ENCODE measurements at places on chromosomes 12 and 14.

- no peak for DNase-seq
Observed at GRCh38 chr14:59768855-59769375, 101.7 kb downstream of the RTN1 start.

DNA sequence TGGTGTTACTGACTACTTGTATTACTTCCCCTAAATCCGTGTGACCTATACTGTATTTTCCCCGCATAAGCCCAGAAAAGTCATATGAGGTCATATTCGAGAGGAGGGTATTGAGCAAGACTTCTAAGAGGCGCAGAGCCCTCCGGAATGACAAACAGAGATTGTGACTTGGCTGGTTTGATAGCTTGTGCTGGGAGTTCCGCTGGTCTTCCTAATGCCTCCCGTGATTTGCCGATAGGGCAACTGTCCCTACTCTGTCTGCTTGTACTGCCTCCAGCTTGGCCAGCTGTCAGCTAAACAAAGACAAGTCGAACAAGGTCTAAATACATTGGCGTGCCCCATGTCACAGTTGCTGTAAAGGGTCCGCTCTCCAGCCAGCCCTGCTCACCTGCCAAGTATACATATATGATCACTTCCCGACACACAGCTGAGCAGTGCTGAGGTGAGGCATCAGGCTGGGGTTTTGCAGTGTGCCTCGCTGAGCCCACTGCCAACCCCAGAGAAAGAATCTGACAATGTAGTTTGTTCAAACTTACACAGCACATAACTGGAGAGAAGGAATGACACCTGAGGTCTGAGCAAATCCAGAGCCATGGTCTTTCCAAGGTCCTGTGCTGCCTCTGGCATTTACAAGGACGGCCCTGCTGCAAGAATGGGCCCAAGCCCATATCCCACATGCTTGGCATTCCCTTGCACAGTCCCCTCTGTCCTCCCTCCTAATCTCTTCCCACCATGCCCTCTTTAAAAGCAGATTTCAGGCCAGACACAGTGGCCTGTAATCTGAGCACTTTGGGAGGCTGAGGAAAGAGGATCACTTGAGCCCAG is 23.7 kb downstream of the LGMN start:
- no peak for DNase-seq

- no peak for DNase-seq
Observed at GRCh38 chr12:99334285-99335056, 313.1 kb upstream of the GARIN6 start.

GRCh38 chr14:100677554-100678468 is 48.9 kb upstream of the DLK1 start:
- DNase-seq, result peak; percentile 94

- no peak for DNase-seq
Observed at GRCh38 chr12:119942386-119942785, 46.6 kb upstream of the BICDL1 start.

GRCh38 chr14:81260732-81261131 is 40.0 kb upstream of the GTF2A1 start:
- no peak for DNase-seq

GRCh38 chr14:69667938-69668335 is 56.5 kb downstream of the SUSD6 start:
- DNase-seq, result no peak

DNA sequence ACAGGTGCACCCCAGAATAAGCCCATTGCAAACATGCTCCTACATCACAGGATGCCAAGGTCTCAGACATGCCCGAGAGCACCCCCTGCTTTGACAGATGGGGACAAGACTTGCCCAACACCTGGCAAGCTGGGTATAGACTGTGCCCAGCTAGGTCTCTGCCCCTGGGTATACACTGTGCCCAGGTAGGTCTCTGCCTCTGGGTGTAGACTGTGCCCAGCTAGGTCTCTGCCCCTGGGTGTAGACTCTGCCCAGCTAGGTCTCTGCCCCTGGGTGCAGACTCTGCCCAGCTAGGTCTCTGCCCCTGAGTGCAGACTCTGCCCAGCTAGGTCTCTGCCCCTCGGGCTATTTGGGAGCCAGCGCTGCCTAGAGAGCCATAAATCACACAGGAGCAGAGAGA is 85.9 kb downstream of the CCDC88C start:
- no peak for DNase-seq

- no peak for DNase-seq
Observed at GRCh38 chr12:13270817-13271216, 74.3 kb downstream of the EMP1 start.

DNA sequence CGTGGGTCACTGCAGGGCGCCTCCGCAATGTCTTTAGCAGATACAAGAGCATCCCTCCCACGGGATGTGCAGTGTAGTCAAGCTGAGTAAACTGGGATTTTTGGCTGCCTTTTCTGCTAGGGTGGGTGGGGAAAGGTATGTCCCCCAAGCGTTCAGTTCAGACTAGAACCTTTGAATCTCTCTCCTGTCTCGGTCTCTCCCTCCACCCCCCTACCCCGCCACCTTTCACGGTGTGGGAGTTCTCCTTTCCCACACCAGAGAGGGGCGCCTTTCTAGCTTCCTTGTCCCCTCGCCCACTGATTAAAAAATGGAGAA is 525 bp upstream of the FAR2 start:
- DNase-seq, result no peak

GRCh38 chr12:121296618-121297434 is at the start of gene CAMKK2:
Gene CAMKK2 (minus strand): TSS chr12:121296709. CDS start chr12:121274526, 22,183 bp downstream.
- DNase-seq, result peak; percentile 71

DNA sequence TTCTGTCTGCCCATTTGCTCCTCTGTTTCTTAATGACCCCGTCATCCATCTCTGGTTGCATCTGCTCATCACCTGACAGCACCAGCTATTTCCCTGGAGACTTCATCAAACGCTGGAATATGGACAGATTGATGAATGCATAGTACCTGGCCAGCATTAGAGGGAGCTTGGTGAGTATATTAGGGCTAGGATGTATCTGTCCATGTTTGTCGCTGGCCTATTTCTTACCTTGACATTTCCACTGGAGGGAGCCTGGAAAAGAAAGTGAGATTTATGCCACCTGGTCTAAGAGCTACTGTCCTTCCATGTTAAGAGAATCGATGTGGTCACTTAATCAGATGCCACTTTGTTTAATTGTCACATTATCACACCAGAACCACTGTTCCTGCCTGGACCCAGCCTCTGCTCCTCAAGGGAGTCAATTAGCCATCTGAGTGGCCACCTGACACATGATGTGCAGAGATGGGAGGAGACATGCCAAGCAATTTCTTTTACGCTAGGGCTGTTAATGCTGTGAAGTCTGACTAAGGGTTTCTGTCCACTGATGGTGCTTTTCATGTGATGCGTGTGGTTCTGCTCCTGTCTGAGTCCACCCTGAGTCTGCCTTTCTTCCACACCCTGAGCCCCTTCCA is 75.3 kb upstream of the SFSWAP start:
- no peak for DNase-seq

DNA sequence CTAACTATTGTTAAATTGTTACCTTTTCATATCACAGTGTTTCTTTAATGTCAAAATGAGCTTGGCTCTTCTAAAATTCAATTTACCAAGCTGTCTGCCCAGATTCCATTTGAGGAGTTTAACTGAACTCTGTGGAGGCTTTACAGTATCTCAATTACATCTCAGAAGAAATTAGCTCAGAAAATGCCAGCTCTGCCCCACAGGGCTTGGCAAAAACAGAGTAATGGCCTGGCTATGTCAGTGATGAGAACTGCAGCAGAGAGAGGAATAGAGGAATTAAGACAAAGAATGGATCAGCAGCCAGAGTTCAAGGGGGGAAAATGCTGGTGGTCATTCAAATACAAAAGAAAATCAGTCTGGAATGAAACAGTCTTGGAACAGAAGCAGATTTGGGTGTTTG is 15.8 kb upstream of the TMTC1 start:
- no peak for DNase-seq

Measured in posterior cingulate gyrus (tissue), 11 donors.